Effector memory CD4-positive, alpha-beta T cell (primary cell): ENCODE measurements at places on chromosomes 7 and 10.

DNA sequence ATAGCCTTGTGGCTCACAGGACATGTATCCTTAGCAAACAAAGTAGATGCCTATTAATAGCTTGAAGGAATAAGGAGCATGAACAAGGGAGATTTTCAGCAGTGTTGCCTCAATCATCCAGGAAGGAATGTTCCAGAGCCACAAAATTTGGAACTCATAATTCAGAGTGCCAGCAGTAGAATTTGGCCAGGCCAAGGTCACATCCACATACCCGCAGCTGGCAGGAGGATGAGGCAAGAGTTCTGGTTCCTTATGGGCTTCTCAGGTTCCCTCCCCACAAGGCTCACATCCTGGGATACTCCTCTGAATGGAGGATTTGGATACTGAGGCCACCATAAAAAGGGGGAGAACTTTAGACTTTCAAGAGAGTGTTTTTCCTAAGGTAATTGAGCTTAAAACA, 45.8 kb downstream of the SUFU start:
- DNase-seq, result no peak

GRCh38 chr7:33645104-33645503, 260.2 kb upstream of the BMPER start:
- no peak for DNase-seq

DNA sequence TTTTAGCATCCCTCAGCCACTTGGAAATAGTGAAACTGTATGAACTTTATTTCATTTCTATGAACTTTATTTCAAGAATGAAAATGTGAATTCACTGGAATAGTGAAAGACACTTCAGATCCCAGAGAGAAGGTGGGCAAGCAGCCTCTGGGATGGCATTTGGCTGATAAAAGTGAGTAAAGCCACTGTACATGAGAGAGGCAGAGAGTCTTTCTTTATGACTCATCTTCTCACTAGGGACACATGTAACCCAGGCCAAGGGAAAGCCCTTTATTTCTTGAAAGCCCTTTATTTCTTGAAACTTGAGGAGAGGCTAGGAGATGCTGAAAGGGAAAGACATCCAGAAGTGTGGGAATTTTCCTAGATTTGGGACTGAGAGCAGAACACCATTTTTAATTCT, 148.9 kb upstream of the SMIM30 start:
- DNase-seq, result no peak

DNA sequence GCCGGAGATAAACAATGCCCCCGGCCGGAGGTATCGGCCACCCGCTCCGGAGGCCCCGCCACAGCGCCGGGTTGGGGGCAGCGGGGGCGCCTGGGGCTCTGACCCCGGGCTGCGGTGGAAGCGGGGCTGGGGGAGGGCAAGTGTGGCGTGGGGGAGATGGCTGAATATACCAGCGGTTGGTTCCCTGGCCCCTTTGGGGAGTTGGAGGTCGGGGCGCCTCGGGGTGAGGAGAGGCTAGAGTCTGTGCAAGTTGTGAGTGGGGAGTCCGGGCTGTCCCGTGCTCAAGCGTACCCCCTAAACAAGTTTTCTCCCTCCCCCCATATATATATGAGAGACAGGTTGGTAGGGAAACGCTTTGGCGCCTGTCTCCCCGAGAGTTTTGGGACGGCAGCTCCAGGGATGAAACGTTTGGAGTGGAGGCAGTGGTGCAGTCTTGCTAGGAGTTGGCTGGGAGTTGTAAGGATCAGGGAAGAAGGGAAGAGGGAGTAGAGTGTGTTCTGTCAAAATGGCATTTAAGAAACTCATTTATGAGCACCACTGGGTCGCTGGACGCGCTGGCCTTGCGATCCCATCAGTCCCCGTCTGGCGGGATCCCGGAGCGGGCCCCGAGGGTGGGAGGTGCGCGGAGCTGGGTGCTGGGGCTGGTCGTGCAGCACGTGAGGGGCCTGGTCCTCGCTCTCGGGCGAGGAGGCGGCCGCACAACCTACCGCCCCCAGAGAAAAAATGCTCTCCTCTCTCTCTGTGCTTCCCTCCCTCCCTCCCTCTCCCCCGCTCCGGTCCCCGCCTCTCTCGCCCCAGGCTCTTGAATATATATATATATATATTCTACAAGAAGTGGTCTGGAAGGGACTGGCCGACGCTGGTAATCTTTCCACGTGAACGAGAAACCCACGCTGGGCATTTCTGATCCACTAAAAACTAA, 1.1 kb downstream of the TET1 start:
- no peak for DNase-seq

DNA sequence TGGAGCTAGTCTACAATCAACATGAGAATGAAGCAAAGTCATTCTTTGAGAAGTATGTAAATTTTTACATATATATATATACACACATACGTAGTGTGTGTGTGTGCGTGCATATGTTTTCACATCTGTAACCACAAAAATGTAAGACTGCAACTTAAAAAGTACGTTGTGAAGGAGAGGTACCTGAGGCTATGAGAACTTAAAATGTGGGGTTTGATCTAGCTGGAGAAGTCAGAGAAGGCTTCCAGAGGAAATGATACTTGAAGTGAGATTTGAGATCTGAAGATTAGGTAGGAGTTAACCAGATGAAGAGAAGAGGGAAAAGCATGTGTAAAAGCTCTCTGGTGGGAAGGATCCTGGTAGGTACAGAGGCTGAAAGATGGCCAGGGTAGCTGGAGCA, 5.8 kb downstream of the TAF5 start:
- no peak for DNase-seq

- no peak for DNase-seq
Observed at GRCh38 chr10:5343561-5343960, 21.2 kb upstream of the UCN3 start.

GRCh38 chr7:134254311-134254710, 62.4 kb downstream of the SLC35B4 start:
- DNase-seq, result no peak

GRCh38 chr10:86411852-86412560, 45.4 kb upstream of the GRID1 start:
- DNase-seq, result no peak

DNA sequence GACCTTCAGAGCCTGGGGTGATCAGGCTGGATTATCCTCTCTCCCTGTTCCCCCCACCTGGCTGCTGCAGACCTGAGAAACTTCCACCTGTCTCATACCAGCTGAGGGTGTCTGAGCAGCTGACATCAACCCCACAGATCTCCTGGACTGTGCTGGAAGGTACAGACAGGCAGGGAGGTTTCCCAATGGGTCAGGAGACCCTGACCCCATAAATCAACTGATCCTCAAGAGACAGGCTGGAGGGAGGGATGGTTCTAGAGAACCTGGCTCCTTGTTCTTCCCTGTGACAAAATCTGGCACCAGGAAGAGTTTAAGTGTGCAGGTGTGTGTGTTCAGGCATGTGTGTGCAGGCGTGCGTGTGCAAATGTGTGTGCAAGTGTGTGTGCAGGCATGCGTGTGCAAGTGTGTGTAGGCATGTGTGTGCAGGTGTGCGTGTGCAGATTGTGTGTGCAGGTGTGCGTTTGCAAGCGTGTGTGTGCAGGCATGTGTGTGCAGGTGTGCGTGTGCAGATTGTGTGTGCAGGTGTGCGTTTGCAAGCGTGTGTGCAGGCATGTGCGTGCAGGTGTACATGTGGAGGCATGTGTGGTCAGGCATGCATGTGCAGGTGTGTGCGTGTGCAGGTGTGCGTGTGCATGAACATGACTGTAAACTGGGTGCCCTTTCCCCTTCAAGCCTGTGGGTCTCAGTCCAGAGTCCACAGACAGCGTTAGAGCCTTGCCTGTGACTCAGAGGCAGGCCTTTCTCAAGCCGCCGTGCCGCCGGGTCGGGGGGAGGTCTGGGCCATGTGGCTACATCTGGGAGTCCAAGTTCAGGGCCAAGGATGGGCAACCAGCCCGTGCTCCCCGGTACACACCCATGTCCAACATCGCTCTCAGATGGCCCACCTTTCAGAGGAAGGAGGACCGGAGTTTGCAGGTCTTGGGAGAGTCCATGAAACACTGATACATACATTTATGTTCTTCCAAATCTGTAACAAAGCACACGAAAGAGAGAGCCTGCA, 50.1 kb upstream of the ELN start:
- DNase-seq, result no peak

- DNase-seq, result no peak
Observed at GRCh38 chr10:87976101-87976743, 112.8 kb downstream of the PTEN start.
